HEK293T (cell line): ENCODE measurements at places on chromosomes 12 and 14.

DNA sequence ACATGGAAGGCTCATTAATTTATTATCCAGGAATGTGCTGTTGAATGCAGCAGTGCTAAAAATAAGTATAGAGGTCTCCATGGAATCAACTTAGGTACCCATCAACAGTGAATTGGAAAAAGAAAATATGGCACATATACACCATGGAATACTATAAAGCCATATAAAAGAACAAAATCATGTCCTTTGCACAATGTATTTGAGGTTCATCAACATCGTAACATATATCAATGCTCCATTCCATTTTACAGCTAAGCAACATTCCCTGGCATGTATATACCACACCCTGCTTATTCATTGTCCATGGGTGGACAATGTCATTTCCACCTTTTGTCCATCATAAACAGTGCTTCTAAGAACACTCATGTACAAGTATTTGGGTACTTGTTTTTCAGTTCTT, 147.8 kb upstream of the RASSF8 start:
- no peak for DNase-seq

GRCh38 chr12:45298721-45299692, 83.1 kb downstream of the ANO6 start:
- DNase-seq: no peak

GRCh38 chr14:22597771-22598098, 365 bp upstream of the ABHD4 start:
- DNase-seq: no peak

DNA sequence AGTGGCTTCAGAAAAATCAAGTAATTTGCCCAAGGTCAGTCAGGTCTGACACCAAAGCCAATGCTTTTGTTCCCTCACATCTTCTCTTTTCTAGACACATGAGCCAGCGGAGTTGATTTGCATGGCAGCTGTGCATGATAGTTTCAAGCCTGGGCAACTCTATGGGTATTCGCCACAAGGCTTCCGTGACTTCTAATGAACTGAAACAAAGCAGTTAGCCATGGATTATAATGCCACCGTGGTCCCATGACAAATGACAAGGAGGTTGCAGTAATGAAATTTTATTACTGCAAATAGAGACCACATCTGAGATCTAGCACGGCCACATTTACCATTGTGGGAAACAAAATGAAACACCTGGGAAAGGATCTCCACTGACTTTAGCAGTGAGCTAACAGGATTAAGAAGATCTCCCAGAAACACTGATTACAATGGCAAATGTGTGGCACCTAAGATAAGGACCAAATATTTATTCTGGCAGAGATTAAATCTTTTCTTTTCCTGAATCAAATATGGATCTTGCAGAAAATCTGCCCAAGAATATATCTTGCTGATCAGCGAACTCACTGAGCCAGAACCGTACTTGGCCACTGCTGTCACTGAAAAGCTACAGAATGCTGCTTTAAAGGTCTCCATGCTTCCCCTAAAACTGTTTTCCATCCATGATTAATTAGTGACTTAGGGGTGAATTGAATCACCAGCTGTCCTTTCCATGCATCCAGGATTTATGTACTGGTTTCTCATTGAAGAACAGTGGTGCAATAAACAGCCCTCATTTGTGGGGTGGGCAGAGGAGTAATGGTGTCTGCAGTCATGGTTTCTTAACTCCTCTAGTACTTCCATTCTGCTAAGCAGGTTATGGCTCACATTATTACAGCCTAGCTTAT, 551.0 kb downstream of the DIO2 start:
- no peak for DNase-seq
